ENCODE measurements at places on chromosomes 12 and 14.

GRCh38 chr12:117188121-117188665 is 2.1 kb downstream of the FBXO21 start:
- H3K27me3 ChIP-seq = no peaks in the 10 kb centered on the region
- H3K4me3 ChIP-seq = no peak overlapping the region
- H3K4me1 ChIP-seq = no peaks in the 10 kb centered on the region
- H3K27ac ChIP-seq = no peak overlapping the region

DNA sequence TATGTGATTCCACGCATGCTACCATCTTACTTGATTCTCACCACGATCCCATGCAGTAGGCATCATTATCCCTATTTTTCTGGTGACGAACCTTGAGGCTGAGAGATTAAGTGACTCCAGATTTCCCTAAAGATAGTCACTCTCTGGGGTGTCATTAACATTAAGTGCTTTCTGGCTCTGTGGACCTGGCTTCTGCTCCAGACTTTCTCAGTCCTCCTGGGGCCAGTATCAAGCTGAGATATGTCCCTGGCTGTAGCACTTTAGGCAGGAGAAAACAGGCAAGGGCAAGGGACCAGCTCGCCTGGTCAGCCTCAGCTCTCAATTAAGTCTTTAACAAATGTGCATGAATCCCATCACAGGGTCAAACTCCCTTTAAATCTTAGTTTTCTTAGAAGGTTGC is 38.3 kb upstream of the PRB2 start:
- no peaks in the 10 kb centered on the region for H3K36me3 ChIP-seq
- H3K4me1 ChIP-seq = no peaks in the 10 kb centered on the region
- H3K27me3 ChIP-seq = no peaks in the 10 kb centered on the region
- DNase-seq = no peak
- H3K27ac ChIP-seq = no peak overlapping the region
- H3K4me3 ChIP-seq = no peak overlapping the region

DNA sequence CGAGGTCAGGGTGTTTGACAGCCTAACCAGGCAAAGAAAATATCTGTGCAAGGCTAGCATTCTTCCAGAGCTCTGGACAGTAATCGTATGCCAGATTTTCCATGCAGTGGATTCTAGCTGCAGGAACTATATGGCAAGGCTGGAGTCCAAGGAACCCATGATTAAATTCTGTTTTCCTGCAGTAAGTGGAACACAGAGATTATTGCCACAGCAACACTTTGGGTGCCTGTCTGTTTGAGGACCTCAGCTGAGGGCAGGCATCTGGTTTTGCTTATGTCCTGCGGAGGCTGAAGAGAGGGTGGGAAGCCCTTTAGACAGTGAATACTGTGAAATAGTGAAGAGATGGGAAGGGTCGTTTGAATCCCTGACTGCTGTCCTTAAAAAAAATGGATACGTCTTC is 104.4 kb downstream of the DAD1 start:
- H3K27me3 ChIP-seq = no peaks in the 10 kb centered on the region
- H3K36me3 ChIP-seq = no peaks in the 10 kb centered on the region
- H3K4me3 ChIP-seq = no peak overlapping the region
- no peak for DNase-seq
- H3K27ac ChIP-seq = no peak overlapping the region

DNA sequence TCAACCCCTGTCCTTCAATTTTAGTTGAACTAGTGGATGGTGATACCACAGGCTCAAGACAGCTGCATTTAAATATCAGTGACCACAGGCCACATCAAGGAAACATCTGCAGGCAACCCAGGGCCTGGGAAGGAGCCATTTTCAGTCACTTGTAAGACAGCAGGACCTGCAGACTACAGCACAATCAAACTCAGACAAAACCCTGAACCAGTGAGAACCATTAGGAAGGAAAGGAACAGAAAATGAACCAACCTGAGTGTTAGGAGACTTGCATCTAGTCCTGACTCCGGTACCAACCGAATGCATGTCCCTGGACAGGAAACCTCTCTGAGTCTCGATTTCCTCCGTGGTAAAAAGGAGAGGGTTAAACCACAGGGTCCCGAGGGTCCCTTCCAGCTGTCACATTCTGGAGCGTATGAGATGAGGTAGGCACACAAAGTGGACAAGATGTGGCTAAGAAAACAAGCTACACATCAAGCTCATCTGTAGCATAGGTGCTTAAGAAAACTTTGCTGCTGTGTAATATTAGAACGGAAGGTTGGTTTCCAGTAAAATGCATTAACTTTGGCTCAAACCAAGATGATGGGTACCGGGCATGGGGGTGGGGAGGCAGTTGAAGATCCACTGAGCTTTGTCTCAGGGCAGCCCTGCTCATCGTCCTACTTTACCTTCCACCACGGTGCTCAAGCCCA is 1.6 kb upstream of the CDKN1B start:
- H3K27me3 ChIP-seq = no peaks in the 10 kb centered on the region
- peaks cover 24% of the 10 kb centered on the region for H3K4me1 ChIP-seq
- no peak for DNase-seq
- no peaks in the 10 kb centered on the region for H3K36me3 ChIP-seq
- peak overlapping the region; percentile 88 for H3K4me3 ChIP-seq

GRCh38 chr12:20601668-20602280 is 93.4 kb upstream of the SLCO1C1 start:
- no peaks in the 10 kb centered on the region for H3K27me3 ChIP-seq
- peak overlapping the region; percentile 68 for H3K27ac ChIP-seq
- no peaks in the 10 kb centered on the region for H3K36me3 ChIP-seq
- H3K4me1 ChIP-seq = peaks cover 28% of the 10 kb centered on the region
- no peak overlapping the region for H3K4me3 ChIP-seq

DNA sequence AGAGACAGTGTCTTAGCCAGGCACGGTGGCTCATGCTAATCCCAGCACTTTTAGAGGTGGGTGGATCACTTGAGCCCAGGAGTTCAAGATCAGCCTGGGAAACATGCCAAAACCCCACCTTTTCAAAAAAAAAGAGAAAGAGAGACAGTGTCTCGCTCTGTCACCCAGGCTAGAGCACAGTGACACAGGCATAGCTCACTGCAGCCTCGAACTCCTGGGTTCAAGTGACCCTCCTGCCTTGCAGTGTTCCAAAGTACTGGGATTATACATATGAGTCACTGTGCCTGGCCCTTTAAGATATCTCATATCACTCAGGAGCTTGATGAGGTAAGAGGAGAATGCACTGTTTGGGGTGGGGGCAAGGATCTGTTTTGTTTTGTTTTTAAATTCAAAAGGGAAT is 48.1 kb upstream of the LTBP2 start:
- peak overlapping the region; percentile 88 for H3K27ac ChIP-seq
- no peak for DNase-seq
- H3K4me1 ChIP-seq = peaks cover 63% of the 10 kb centered on the region
- no peak overlapping the region for H3K4me3 ChIP-seq
- no peaks in the 10 kb centered on the region for H3K27me3 ChIP-seq
- H3K36me3 ChIP-seq = peaks cover 12% of the 10 kb centered on the region

DNA sequence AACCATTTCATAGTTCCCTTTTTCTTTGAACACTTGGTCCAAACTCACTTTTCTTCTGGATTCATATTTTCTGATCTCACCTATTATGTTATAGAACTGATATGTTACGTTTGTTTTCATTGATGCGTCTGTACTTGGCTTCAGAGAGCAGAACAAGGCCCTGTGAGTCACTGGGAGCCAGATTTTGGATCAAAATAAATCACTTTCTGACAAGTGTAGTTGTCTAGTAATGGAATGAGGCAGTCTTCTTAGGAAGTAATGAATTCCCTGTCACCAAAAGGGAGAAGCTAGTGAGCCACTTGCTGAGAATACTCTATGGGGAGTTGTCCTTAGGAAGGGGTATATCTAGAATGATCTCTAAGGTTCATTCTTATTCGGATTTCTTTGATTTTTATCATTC is 10.2 kb downstream of the BICD1 start:
- no peaks in the 10 kb centered on the region for H3K36me3 ChIP-seq
- H3K27me3 ChIP-seq = no peaks in the 10 kb centered on the region
- peaks cover 8% of the 10 kb centered on the region for H3K4me1 ChIP-seq
- H3K27ac ChIP-seq = peak overlapping the region; percentile 32

- no peak for DNase-seq
- H3K27ac ChIP-seq = no peak overlapping the region
- H3K36me3 ChIP-seq = no peaks in the 10 kb centered on the region
- peaks cover 3% of the 10 kb centered on the region for H3K27me3 ChIP-seq
Measured at GRCh38 chr14:72894623-72895378, 900 bp upstream of the DPF3 start.

DNA sequence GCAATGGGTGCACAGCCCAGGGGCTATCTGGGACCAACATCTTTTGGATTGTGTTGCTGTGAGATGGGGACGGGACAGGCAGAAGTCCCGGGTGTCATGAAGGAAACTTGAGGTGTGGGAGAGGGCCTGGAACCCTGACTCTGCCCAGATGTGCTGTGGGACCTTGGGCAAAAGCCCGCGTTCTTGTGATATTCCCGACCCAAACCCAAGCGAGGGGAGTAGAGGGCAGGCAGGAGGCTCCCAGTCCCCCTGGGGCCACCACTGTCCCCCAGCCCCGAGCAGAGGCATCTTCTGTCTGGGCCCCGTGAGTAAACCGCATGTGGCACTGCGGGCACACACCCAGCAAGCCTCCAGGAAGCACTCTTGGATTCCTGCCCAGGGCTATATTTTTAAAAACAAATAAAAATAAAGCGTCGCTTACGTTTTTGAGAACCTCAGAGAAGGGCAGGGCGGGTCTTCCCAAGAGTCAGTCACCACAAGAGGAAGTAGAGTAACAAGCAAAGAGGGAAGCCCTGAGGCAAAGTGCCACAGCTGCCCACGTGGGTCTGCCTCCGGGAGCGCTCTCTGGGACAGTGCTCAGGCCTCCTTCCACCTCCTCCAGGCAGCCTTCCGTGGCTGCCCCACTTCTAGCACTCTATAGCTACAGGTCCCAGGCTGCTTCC is 39.5 kb downstream of the BEGAIN start:
- H3K27me3 ChIP-seq = no peaks in the 10 kb centered on the region
- H3K36me3 ChIP-seq = no peaks in the 10 kb centered on the region
- H3K4me3 ChIP-seq = no peak overlapping the region
- no peak overlapping the region for H3K27ac ChIP-seq

DNA sequence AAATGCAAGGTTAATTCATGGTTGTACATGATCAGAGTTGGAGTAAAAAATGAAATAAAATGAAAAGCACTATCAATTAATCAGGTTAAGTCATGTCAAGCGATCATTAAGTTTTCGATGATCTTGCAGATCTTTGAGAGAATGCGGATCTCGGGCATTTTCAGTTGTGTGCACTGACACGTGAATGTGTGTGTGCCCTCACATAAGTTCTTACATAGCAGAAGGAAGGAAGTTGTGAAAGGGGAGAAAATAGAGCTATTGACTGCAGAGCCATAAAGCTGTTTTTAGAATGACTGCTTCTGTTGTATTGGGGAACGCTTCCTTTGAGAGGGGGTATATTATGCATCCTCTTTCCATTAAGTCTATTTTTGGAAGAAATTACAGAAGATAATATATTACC is 101.3 kb downstream of the HMGA2 start:
- no peak overlapping the region for H3K27ac ChIP-seq
- no peaks in the 10 kb centered on the region for H3K36me3 ChIP-seq
- H3K4me3 ChIP-seq = no peak overlapping the region
- no peaks in the 10 kb centered on the region for H3K27me3 ChIP-seq
- no peaks in the 10 kb centered on the region for H3K4me1 ChIP-seq

DNA sequence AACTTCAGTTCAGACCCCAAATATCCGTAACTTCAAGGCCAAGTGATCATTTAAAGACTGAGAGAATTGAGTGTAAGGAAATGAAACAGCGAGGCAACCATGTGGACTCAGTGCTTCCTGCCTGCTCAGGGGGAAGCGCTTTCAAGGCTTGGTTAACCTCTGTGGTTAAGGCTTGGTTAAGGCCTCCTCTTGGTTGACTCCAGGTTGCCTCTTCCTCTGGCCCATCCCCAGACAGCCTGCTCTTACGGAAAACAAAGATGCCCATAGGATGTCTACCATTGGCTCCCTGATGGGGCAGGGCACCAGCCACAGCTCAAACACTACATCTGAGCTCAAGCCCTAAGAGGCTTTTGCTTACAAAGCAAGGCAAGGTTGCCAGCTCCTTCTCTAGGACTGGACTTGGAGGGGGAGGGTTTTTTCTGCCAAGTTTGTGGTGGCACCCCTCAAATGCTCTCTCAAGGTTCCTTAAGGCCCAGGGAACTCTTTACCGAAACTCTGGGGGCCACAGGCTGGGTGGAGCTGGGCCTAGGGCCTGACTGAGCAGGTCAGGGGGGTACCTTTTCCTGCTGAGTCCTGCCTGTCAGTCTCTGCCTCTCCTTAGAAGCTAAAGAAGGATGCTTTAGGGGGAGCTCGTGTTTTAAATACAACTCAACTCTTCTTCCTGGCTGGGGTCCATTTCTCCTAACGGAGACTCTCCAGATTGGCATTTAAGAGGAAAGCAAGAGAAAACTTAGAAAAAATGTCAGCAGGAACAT is 13.7 kb downstream of the COL2A1 start:
- DNase-seq = no peak
- no peaks in the 10 kb centered on the region for H3K4me1 ChIP-seq
- H3K27me3 ChIP-seq = no peaks in the 10 kb centered on the region

- H3K4me1 ChIP-seq = peaks cover 5% of the 10 kb centered on the region
- H3K27ac ChIP-seq = no peak overlapping the region
- H3K4me3 ChIP-seq = no peak overlapping the region
Measured at GRCh38 chr14:71324767-71325272, 417.6 kb downstream of the PCNX1 start.

- DNase-seq = no peak
- no peaks in the 10 kb centered on the region for H3K36me3 ChIP-seq
- no peaks in the 10 kb centered on the region for H3K4me1 ChIP-seq
- H3K27me3 ChIP-seq = no peaks in the 10 kb centered on the region
- H3K4me3 ChIP-seq = no peak overlapping the region
- no peak overlapping the region for H3K27ac ChIP-seq
Measured at GRCh38 chr12:78420991-78421390, 443.6 kb upstream of the SYT1 start.

DNA sequence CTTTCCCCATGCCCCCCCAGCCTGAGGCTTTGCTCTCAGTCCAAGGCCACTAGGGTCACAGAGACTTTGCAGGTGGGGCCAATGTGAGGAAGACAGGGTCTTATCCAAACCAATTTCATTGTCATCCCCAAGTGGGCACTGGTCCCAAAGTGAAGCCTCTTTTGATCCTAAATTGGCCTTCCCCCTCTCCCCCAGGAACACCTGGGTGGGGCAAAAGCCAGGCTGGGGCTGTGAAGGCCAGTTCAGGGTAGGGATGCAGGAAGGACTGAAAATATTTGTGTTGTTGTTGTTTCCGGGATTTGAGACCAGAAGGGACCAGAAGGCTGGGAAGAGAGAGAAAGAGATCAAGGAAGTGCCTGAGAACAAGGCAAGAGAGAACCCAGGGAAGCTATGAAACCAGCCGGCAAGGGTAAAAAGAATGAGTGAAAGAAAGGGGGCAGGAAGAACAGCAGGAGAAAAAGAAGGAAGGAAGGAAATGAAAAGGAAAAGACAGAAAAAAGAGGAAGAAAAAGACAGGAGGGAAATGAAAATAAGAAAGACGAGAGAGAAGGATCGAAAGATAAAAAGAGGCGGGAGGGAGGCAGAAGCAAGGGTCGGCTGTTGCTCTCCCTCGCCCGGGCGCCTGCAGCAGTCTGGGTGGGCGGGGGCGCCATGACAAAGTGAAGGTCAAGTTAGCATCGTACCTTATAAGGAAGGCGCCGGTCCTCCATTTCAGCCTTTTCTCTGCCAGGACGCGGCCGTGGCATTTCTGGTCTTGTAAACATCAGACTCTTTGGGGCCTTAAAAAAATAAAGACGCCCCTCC is 7.4 kb upstream of the HOXC11 start:
- H3K27ac ChIP-seq = no peak overlapping the region
- H3K27me3 ChIP-seq = peaks cover 26% of the 10 kb centered on the region
- no peaks in the 10 kb centered on the region for H3K36me3 ChIP-seq
- DNase-seq = no peak

GRCh38 chr14:81162941-81163340 is 57.8 kb downstream of the GTF2A1 start:
- H3K36me3 ChIP-seq = no peaks in the 10 kb centered on the region
- H3K4me3 ChIP-seq = no peak overlapping the region
- no peaks in the 10 kb centered on the region for H3K4me1 ChIP-seq
- no peak for DNase-seq
- H3K27ac ChIP-seq = no peak overlapping the region
- H3K27me3 ChIP-seq = no peaks in the 10 kb centered on the region

All from ascending aorta (tissue), 2 donors.